ENCODE measurements at places on chromosomes 4 and X.
A peak's percentile ranks its signal among the peaks of the same experiment; 100 is the strongest.

DNA sequence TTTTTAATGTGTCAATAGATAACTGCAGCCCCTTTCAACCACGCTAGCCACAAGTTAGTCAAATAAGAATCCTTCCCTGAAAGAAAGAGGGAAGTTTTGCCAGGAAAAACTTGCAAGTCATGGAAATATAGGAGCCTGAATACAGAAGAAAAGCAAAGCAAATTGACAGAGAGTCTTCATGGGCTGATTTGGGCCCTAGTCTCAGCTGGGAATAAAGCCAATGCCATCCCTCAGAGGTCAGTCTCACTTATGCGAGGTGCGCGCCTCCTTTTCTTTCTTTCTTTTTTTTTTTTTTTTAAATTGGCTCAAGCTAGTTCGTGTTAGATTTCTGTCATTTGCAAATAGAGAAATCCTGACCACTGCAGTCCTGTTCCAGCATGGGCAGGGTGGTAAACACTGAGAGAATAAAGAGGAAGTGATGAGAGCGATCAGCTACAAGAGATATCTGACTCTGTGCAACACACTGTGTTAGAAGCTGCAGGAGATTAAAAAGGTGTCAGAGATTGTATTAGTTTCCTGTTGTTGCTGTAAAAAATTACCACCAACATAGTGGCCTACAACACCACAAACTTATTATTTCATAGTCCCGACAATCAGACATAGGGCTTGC, 299.7 kb downstream of the LDB2 start:
- no peak for DNase-seq

- peak; percentile 39 for DNase-seq
Measured at GRCh38 chr4:71338846-71339593, at the start of gene SLC4A4. TSS of gene SLC4A4 (plus strand) at chr4:71339020.

DNA sequence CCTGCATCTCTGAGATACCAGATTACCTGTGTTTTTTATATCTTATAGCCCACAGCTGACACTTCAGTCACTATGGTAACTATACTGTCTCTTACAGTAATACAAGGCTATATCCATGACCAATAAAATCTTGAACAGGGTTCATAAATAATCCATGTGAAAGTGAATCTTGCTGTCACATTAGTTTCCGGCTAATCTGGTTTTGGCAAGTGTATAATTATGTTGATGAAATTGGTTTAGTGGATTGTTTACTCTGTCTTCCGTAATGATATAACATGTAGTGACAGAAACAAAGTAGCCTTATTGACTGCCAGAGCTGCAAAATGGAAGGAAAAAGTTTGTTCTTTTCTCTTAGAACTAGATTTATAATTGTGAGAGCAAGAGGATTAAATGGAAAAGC, 686.6 kb upstream of the PABPC4L start:
- DNase-seq, result no peak

DNA sequence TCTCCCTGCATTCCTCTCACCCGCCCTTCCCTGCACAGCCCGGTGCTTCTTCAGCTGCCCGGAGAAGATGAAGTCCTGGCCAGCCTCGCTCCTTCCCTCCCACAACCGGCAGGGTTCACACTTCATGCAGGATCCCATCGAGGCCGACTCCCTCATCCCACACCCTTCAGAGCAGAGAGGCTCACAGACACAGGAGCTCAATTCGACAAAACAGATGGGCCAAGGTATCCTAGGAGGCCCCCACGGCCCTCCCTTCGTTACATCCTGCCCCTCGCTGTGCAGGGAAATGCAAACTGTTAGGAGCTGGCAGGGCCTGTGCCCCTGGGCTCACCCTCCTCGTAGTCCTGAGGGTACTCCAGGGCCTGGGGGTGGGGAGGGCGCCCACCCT, 238.1 kb downstream of the DHRSX start:
- DNase-seq, result no peak

DNA sequence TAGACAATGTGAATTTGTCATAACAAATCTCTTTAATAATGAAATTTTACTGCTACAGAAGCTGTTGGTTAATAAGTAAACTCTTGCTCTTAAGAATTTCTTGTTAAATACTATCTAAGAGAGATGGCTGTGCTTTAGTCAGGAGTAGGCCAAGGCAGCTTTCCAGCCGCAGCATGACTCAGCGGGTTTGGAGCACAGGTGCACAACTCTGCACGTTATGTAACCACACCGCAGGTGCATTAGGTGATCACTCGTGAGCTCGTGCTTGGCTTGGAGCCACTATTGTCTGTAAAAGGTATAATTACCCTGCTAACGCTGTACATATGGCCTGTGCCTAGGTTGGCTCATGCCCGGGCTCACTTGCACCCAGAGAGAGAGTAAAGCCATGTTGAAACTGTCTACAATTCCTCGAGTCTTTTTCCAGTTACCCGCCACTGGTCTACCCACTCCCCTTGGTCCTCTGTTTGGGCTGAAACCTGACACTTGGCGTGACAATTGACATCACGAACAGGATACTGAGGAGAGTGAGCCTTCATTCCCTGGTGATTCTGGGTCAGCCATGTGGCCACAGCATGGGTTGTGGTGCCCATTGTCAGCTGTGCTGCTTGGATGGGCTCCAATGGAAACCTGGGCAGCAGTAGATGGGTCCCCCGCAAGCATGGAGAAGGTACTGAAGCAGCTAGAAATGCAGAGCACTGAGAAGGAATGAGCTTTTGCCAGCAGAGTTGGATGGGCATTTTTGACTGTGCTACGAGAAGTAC, 18.4 kb upstream of the ANAPC4 start:
- no peak for DNase-seq

DNA sequence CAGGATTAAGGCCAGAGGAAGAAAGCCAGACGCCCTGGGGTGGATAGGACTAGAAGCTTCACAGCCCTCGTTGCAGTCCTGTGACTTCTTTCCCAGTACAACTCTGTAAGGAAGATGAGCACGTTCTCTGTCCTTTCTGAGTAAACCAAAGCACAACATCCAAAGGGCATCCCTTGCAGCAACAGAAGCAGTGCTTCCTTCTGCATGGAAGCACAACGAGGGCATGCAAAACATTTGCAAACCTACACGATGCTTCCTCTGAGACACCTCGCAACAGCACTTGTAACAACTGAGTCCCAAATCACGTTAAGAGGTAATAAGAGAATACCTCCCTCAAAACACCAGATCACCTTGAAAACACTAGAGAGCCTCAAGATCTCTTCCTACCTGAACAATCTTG, 335.7 kb upstream of the RASGEF1B start:
- no peak for DNase-seq

DNA sequence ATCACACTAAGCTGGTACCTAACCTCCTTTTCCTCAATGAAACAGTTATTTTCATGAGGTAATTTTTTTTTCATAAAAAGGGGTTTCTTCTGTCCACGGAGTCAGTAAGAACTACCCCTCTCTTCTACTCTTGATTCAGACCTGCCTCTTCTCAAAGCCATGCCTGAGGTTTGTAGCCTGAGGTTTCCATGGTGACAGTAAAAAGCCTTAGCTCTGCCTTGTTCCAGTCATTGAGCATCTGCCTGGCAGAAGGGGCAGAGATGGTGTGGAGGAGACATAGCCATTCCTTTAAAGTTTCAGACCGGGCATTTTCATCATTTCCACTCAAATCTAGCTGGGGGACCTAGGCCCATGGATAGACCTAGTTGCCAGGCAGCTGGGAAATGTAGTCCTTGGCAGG, 135.5 kb downstream of the REPS2 start:
- no peak for DNase-seq

DNA sequence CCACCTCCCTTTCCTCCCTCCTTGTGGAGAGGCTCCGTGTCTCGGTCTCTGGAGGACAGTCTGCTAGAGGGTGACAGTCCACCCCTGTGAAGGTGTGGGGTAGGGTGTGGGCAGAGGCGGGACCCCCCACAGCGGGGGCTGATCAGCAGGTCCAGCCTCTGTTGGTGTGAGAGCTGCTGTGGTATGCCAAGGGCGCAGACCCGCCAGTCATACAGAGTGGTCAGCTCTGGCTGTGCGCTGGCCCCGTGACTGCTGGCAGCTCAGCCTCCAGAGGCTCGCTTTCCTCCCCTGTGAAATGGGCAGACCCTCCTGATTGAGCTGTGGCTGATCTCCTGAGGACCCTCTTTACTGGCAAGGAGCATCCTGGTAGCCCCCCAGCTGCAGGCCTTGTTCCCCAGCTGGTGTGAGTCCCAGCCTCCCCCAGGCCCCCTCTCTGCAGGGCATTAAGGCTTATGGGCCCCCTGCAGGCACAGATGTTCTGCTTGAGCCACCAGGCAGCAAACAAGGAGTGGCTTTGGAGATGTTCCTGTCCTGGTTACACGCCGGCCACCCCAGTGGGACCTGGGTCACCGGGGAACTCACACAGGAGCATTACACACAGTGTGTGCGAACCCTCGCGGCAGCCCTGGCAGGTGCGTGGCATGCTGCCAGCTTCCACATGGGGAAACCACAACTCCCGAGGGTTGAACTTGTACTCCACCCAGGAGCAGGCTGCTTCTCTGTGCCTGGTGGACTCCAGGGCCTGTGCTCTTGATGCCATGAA, 76.8 kb downstream of the PPP2R2C start:
- DNase-seq, result no peak

DNA sequence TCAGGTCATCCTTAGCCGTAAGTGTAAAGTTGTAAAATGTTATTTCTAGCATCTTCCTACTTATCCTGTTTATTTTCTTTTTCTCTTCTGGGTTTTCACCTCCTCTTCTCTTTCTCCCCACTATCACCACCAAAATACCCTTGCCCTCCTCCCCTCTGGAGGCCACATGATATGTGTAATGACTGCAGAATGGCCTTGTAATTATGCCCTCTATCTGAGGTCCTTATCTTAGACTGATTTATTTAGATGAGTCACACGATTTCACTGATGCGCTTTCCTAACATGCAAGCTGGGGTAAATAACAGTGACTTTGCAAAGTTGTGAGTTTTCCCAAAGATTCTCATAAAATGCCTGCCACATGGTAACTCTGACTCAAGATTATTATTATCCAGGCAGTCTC, 231.8 kb upstream of the GPRIN3 start:
- no peak for DNase-seq

GRCh38 chr4:77174426-77174825, 17.4 kb downstream of the CCNG2 start:
- DNase-seq, result no peak

GRCh38 chr4:76532805-76533204, 97.8 kb downstream of the SHROOM3 start:
- DNase-seq, result no peak
